A549 treated with RU486 at 1 μM for 4 hours (cell line): ENCODE measurements at places on chromosomes 3 and 15. TPM values are rescaled to one million over a fixed set of nuclear protein-coding genes. Genes with fewer than 3 reads are reported as not detected.

The MUC20 gene
- 0.51 to 1.1 TPM (median 0.80 TPM) in 5 replicates for total RNA-seq

The BUB1B gene
- total RNA-seq = 25.2 to 33.4 TPM (median 31.0 TPM) in 5 replicates

The IMPDH2 gene
- 156 to 171 TPM (median 162 TPM) in 5 replicates for total RNA-seq

The NR2E3 gene
- total RNA-seq = 0.14 to 0.29 TPM (median 0.19 TPM) in 4 of 5 replicates, not detected in the other

The SHC4 gene
- total RNA-seq = 0.74 to 1.3 TPM (median 0.94 TPM) in 5 replicates

The ACTRT3 gene
- total RNA-seq = 2.5 to 3.2 TPM (median 2.8 TPM) in 5 replicates

The ALDH1A3 gene
- 15.6 to 26.0 TPM (median 18.8 TPM) in 5 replicates for total RNA-seq

The SPINK8 gene
- not detected in 5 replicates for total RNA-seq
